ENCODE measurements at places on chromosomes 2 and 18.

GRCh38 chr2:143856978-143857377 lies 662.9 kb downstream of the ZEB2 start:
- no peak for DNase-seq

DNA sequence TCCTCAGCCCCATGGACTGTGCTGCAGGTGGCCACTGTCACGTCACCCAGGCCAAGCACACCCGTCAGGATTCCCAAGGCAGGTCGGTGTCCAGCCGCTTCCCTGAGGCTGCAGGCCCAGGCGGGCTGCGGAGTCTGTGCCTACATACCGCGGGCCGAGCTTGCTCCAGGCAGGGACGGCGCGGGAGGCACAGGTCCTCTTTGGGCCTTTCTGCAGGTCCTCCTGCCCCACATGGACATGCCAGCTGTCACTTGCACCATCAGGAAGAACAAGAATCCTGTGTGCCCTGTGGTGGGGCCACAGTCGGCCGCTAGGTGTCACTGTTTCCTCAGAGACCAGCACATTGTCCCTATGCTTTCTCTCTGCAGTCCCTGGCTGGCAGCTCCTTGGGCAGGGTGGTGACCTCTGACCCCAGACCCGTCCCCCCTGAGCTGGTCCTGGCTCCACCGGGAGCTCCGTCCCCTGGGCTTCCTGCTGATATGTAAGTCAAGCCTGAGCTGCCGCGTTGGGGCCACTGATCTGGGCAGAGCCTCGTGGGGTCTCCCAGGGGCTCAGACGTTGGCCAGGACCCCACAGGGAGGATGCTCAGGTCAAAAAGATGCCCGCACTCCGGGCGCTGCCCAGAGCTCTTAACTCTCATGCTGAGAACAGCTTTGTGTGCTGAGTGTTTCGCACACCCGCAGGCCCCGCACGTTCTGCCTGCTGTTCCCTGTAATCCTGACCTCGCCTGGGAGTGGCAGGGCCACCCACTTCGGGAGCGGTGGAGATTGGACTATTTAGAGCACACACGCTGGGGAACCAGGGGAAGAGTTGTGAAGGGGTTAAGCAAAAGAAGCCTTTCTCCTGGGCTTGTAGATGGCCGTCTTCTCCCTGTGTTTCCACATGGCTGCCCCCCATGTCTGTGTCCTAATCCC lies 17.3 kb upstream of the AGXT start:
- DNase-seq = peak; percentile 76

DNA sequence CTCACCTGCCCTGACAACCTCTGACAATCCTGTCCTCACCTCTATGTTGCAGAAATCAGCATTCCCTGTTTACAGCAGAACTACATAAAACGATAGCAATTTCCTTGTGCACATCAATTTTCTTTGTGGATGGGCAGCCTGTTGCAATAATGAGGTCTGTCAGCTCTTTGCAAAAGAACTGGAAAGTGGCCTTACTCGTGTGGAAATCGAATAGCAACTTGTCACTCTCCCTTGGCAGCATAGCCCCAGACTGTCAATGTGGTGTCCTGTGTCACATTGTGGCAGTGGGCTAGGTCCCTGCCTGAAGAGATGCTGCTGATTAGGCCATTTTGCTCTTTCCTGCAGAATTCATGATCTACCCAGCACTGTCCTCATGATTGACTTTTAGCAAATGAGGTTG lies 531.9 kb downstream of the CCDC85A start:
- no peak for DNase-seq

DNA sequence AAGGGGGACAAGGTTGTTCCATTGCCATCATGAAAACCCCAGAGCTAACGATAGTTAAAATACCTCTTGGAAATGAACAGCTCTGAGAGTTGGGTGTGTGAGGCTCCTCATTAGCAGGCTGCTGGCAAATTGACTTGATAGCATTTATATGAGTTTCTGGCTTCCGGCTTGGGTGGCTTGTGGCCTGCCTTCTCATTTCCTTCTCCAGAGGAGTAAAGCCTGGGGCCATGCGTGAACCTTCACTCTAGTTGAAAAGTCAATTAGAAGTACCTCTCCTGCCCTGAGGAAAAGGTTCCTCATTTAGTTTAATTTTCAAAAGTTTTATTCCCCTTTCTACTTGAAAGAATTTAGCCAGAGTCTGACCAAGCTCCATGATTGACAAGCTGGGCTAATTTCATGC lies 67.1 kb downstream of the MGAT5 start:
- peak; percentile 15 for DNase-seq

- peak; percentile 25 for DNase-seq
Measured at GRCh38 chr2:24824966-24825882, 32.0 kb downstream of the CENPO start.

DNA sequence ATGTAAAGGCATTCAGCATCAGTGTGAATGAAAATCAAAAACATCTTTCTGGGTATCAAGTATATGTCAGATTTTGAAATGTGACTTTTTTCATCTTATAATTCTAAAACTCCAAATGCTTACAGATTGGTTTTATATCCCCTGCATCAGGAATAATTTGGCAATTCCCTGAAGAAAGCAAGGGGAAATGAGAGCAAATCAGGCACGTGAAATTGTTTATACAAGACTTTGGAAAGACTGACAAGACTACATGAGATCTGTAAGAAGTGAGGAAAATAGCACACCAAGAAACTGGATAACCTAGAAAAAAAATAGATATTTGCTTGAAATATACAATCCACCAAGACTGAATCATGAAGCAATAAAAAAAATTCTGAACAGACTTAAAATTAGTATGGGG lies 13.8 kb downstream of the COL6A3 start:
- DNase-seq = no peak

DNA sequence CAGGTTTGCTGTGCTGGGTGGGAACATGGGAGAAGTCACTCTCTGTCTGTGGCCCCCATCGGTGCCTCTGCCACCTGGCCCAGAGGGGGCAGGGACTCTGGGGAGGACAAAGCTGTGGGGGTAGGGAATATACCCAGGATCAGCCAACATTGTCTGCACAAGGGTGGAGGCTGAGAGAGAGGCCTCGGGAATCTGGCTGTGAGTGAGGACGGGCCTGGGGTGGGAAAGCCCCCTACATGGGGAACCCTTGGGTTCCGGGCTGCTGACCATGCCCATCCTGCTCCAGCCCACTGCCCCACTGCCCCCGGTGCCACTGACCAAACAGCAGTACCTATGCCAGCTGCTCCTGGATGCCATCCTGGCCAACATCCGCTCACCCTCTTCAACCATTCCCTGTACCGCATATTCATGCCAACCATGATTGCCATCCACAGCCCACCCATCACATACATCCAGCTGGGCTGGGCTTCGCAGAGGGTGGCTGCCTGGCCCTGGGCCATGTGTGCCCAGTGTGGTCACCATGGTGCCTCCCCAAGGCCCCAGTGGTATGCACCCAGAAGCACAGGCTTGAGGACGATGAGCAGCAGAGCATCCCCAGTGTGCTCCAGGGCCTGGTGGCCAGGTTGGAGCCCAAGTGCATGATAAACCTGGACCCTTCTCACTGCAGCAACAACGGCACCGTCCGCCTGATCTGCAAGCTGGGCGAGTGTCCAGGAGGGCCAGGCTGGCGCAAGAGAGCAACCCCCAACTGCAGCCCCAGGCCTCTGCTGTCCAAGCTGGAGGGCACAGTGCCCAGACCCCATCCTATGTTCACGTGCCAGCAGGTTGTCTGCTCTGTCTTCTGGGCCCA lies 6.9 kb upstream of the POTEF start:
- DNase-seq = no peak

DNA sequence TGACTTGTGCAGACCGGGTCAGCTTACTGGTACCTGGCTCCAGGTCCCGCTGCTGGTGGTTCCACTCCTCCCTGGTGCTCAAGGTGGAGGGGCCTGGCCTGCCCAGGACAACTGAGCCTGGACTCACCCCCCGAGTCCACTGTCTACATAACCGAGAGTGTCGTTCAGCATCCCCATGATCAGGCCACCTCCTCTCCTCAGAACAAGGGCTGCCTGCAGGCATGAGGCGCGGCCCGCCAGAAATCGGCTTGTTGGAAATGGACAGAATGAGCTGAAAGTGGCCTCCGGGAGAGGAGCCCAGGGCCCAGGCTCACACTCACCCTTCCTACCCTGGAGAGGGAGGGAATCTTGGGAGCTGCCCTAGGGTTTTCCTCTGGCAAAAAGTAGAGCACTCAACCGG lies 38.9 kb upstream of the OTOF start:
- no peak for DNase-seq

DNA sequence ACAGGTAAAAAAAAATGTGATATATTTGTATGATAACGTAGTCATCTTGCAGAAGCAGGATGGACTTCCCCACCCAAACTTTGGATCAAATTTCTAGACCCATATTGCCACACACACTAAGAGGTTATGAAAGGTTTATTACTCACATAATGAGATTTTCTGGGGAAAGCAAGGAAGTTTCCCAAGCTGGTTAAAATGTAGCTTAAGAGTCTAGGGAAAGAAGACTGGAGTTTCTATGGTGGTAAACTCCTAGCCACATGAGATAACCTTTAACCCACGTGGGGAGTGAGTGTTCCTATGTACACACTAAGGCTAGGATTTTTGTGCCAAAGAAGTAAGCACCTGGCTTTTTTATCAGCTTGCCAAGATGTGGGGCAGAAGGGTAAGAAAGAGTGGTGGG lies 335.7 kb upstream of the UBE2E3 start:
- DNase-seq = no peak

DNA sequence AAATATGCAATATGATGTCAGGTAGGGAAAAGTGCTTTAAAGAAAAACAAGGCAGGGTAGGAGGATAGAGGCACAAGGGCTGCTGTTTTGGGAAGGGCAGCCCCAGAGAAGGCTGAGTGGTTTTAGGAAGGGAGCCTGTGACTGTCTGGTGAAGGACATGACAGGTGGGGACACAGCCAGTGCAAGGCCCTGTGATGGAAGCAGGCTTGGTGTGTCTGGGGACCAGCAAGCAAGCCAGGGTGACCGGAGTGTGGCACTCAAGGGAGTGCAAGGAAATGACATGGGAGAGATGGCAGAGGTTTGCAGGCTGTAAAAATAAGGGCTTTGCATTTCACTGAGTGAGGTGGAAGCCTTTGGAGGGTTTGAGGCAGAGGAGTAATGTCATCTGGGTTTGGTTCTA lies 62.0 kb downstream of the LTBP1 start:
- no peak for DNase-seq

GRCh38 chr2:136029149-136029548 lies 43.7 kb upstream of the DARS1 start:
- no peak for DNase-seq

DNA sequence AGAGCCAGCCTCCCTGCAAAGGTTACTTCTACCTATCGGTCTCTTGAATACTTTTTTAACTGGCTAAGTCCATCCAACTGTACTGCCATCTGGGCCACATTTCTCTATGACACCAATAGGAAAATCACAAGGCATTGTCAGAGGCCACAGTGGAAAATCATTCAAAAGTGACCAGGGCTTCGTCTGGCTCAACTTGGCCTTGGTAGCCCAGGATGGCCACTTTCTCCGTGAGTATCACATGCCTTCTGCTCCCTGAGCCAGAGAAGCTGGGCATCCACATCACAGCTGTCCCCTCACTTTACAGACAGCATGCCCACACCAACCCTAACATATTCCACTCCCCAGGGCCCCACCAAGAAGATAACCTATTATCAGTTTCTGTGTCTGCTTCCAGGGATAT lies 5.8 kb downstream of the CIB4 start:
- no peak for DNase-seq

GRCh38 chr2:204114295-204115136 lies 178.0 kb downstream of the ICOS start:
- DNase-seq = no peak

GRCh38 chr18:25759111-25759510 lies 331.3 kb downstream of the SS18 start:
- DNase-seq = no peak

- DNase-seq = no peak
Measured at GRCh38 chr18:37483984-37484819, 81.4 kb downstream of the CELF4 start.

- no peak for DNase-seq
Measured at GRCh38 chr2:32877587-32878510, 68.9 kb upstream of the LTBP1 start.

GRCh38 chr2:19700861-19701585 lies 200.8 kb downstream of the TTC32 start:
- DNase-seq = no peak

DNA sequence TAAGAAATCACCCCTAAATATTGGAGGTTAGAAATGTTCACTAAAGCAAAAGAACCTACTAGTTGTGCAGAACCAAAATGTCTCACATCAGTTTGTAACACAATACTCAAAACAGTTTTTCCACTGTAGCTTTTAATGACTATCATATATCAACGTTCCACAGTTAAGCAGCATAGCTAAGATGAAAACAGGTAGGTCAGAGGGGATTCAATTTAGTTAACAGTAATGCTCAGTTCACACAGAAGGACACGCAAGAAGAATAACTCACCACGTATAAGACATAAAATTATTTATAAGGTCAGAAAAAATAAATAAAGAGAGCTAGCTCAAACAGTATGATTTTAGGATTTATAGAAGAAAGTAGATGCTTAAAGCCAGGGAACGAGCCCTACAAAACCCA lies 118.9 kb upstream of the CCDC150 start:
- no peak for DNase-seq

- DNase-seq = no peak
Measured at GRCh38 chr18:33946336-33946735, 278.4 kb downstream of the NOL4 start.

DNA sequence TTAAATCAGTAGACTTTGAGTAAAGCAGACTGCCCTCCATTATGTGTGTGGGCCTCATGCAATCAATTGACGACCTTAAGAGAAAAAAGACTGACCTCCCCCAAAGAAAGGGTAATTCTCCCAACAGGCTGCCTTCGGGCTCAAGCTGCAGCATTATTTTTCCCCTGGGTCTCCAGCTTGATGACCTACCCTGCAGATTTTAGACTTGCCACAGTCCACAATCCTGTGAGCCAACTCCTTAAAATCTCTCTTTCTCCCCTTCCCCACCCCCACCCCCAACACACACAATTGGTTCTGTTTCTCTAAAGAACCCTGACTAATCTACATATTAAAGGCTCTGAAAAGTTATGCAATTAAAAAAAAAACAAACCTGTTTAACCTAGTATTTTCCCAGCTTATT lies 89.4 kb downstream of the RNF152 start:
- no peak for DNase-seq

GRCh38 chr2:128457716-128458115 lies 139.0 kb upstream of the HS6ST1 start:
- no peak for DNase-seq

GRCh38 chr2:165109915-165110314 lies 93.9 kb downstream of the SCN3A start:
- no peak for DNase-seq

GRCh38 chr2:105621038-105621437 lies 123.7 kb upstream of the NCK2 start:
- DNase-seq = no peak

DNA sequence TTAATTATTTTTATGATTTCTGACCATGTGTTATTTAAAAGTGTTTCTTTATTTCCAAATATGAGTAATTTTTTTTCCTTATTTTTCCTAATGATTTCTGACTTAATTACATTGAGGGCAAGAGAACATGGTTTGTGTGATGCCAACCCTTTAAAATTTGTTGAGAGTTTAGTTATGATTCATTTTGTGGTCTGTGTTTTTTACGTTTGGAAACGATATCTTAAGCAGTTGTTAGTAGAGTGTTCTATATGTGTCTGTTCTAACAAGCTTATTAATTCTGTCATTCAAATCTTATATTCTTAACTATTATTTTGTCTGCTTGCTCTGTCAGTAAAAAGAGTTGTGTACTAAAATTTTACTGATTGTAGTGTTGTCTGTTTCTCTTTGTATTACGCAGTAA lies 15.0 kb downstream of the NAB1 start:
- no peak for DNase-seq

- no peak for DNase-seq
Measured at GRCh38 chr2:62142054-62142453, 53.9 kb upstream of the B3GNT2 start.

GRCh38 chr2:26534098-26534864 lies 56.4 kb upstream of the OTOF start:
- DNase-seq = no peak
